ENCODE measurements at places on chromosomes 11 and 22. TPM values are rescaled to one million over a fixed set of nuclear protein-coding genes. Genes with fewer than 3 reads are reported as not detected.
A peak's percentile ranks its signal among the peaks of the same experiment; 100 is the strongest.

GRCh38 chr22:20890975-20891374, 26.2 kb upstream of the CRKL start:
- no peak for DNase-seq
- H3K27ac ChIP-seq: no peak overlapping the region
- no peaks in the 10 kb centered on the region for H3K4me1 ChIP-seq
- no peak overlapping the region for H3K4me3 ChIP-seq
- H3K36me3 ChIP-seq: peaks cover 20% of the 10 kb centered on the region
- peaks cover 2% of the 10 kb centered on the region for H3K27me3 ChIP-seq

- H3K27me3 ChIP-seq: peaks cover 15% of the 10 kb centered on the region
- DNase-seq: no peak
- no peak overlapping the region for H3K27ac ChIP-seq
Measured at GRCh38 chr22:22914726-22915669, 27.4 kb downstream of the IGLL5 start.

DNA sequence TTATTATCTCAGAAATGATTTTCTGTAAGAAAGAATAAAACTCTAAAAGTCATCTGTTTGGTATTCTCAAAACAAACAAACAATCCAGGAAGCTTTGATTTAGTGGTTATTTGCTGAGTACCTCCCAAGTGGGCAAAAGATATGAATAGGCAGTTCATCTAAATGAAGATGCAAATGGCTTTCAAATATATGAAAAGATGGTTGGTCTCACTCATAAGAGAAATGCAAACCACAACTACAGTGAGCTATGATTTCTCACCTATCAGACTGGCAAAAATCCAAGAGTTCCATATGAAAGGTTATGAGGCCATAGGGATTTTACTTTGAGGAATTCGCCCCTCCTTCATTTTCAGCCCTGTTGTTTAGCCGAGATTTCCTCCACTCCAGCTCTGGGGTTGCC, 11.3 kb upstream of the P2RY2 start:
- no peaks in the 10 kb centered on the region for H3K4me1 ChIP-seq
- H3K4me3 ChIP-seq: no peak overlapping the region
- H3K27me3 ChIP-seq: peaks cover 24% of the 10 kb centered on the region
- H3K27ac ChIP-seq: no peak overlapping the region
- DNase-seq: no peak

Gene OR5P2
- total RNA-seq: not detected

GRCh38 chr11:17735818-17736578, 1.4 kb downstream of the KCNC1 start:
- H3K27ac ChIP-seq: no peak overlapping the region
- H3K4me3 ChIP-seq: no peak overlapping the region
- no peaks in the 10 kb centered on the region for H3K36me3 ChIP-seq
- peaks cover 52% of the 10 kb centered on the region for H3K27me3 ChIP-seq
- H3K4me1 ChIP-seq: no peaks in the 10 kb centered on the region

Gene GRM5
- total RNA-seq: not detected

GRCh38 chr22:49230194-49230577, 597.5 kb downstream of the BRD1 start:
- H3K27ac ChIP-seq: no peak overlapping the region
- no peaks in the 10 kb centered on the region for H3K27me3 ChIP-seq
- H3K4me3 ChIP-seq: no peak overlapping the region

DNA sequence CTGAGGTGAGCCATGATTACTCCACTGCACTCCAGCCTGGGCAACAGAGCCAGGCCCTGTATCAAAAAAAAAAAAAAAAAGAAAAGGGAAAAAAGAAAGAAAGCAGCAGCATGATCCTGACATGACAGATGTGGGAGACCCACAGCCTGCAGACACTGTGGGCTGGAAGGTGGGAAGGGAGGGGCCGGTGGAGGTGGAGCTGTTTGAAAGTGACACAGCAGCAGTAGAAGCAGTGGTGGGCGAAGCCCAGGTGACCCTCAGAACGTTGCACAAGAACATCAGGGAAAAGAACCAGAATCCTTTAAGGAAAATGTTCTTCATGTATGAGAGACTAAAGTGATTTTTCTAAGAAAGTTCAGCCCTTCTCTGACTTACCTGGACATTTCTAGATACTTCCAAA, 26.3 kb upstream of the SCGB1A1 start:
- no peak overlapping the region for H3K27ac ChIP-seq
- peaks cover 8% of the 10 kb centered on the region for H3K27me3 ChIP-seq
- peaks cover 11% of the 10 kb centered on the region for H3K4me1 ChIP-seq
- DNase-seq: no peak
- H3K36me3 ChIP-seq: no peaks in the 10 kb centered on the region
- H3K4me3 ChIP-seq: no peak overlapping the region

Gene TYR
- not detected for total RNA-seq

DNA sequence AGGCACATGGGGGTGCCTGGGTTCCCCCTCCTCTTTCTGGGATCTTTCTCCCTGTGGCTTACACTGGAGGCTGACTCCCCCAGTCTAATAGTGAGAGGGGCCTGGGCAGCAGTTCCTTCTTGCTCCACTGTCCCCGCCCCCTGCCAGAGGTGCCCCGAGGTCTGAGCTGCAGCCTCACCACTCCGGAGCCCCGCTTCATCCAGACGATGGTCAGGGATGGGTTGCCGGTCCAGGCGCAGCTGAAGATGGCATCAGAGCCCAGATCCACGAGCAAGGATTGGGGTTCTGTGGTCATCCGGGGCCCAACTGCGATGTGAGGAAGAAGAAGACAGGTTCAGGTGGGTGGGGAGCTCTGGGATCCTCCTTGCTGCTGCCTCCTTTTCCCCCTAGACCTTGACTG, 91.1 kb downstream of the ST3GAL4 start:
- H3K27me3 ChIP-seq: peaks cover 3% of the 10 kb centered on the region
- DNase-seq: no peak
- H3K4me3 ChIP-seq: no peak overlapping the region
- no peak overlapping the region for H3K27ac ChIP-seq
- no peaks in the 10 kb centered on the region for H3K36me3 ChIP-seq

GRCh38 chr11:88297421-88297820, 40.1 kb downstream of the CTSC start:
- no peaks in the 10 kb centered on the region for H3K27me3 ChIP-seq
- no peak for DNase-seq
- peaks cover 27% of the 10 kb centered on the region for H3K4me1 ChIP-seq
- H3K27ac ChIP-seq: no peak overlapping the region
- H3K36me3 ChIP-seq: peaks cover 72% of the 10 kb centered on the region

DNA sequence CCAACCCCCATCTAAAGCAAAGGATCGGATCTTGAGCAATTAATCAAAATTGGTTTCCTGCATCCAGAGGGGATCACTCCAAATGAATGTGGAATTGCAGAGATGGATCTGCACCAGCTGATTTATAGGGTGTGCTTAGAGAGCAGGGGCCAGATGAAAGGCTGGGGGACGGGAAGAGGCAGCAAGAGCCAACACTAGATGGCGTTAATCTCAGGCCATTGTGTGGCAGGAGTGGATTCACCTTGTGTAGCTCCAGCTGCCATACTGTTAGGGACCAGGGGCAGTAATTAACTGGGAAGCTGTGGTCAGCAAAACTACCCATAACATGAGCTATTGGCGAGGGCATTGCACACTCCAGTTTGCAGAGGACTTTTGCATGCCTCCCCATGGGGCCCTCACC, 35.6 kb downstream of the SERPINH1 start:
- H3K27me3 ChIP-seq: peaks cover 20% of the 10 kb centered on the region
- no peak overlapping the region for H3K27ac ChIP-seq
- no peaks in the 10 kb centered on the region for H3K36me3 ChIP-seq
- peaks cover 5% of the 10 kb centered on the region for H3K4me1 ChIP-seq
- no peak for DNase-seq

GRCh38 chr11:17846852-17847453, 112.4 kb downstream of the KCNC1 start:
- H3K27ac ChIP-seq: no peak overlapping the region
- H3K4me3 ChIP-seq: no peak overlapping the region
- no peaks in the 10 kb centered on the region for H3K4me1 ChIP-seq
- H3K27me3 ChIP-seq: no peaks in the 10 kb centered on the region
- DNase-seq: no peak

DNA sequence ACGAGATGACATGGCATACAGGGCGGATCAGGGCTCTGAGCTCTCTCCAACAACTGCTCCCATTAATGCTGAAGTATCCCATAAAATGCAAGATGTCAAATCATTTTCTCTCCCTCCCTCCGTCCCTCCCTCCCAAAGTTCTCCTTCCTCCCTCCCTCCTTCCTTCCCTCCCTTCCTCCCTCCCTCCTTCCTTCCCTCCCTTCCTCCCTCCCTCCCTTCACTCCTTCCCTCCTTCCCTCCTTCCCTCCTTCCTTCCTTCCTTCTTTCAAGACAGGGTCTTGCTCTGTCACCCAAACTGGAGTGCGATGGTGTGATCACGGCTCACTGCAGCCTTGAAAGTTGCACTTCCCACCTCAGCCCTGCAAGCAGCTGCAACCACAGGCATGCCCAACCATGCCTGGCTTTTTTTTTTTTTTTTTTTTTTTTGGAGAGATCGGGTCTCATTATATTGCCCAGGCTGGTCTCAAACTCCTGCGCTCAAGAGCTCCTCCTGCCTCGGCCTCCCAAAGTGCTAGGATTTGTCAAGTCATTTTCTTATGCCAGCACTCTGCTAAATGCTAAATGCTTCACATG, 38.2 kb downstream of the TXN2 start:
- H3K36me3 ChIP-seq: no peaks in the 10 kb centered on the region
- H3K4me1 ChIP-seq: peaks cover 38% of the 10 kb centered on the region
- DNase-seq: no peak
- no peak overlapping the region for H3K4me3 ChIP-seq
- H3K27me3 ChIP-seq: no peaks in the 10 kb centered on the region

DNA sequence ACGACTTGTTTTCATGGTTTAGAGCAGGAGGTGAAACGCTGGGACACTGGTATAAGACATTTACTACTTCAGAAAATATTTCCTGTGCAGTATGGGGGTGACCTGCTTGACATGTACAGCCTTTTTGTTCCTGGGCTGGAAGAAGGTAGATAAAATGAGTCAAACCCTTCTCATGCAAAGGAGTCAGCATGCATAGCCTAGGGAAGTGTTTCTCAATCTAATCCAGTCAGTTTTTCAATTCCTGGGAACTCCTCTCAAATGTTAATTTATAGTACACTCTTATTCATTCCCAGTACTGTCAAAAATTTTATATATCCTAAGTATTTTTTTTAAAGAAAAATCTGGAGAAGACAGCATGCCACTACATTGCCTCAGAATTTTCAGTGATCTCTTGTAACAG, 154.7 kb upstream of the GUCY1A2 start:
- no peaks in the 10 kb centered on the region for H3K4me1 ChIP-seq
- DNase-seq: no peak
- H3K36me3 ChIP-seq: no peaks in the 10 kb centered on the region

DNA sequence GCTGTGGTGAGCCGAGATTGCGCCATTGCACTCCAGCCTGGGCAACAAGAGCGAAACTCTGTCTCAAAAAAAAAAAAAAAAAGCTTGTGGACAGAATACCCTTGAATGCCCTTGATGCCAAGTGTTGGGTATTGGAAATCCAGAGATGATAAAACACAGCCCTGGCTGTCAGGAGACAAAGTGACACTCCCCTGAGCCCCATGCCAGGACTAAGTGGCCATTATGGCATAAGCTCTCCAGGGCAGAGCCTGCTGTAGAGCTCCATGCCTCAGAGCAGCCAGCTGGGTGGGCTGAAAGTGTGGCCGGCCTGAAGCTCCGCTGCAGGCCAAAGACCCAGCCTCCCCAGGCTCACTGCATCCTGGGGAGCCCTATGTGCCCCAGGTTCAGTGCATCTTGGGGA, 4.9 kb downstream of the RNF215 start:
- peaks cover 7% of the 10 kb centered on the region for H3K4me1 ChIP-seq
- no peak for DNase-seq
- H3K27ac ChIP-seq: no peak overlapping the region
- H3K27me3 ChIP-seq: peaks cover 1% of the 10 kb centered on the region
- H3K36me3 ChIP-seq: peaks cover 2% of the 10 kb centered on the region

Gene LRRC74B
- total RNA-seq: not detected

- DNase-seq: no peak
- peaks cover 23% of the 10 kb centered on the region for H3K4me1 ChIP-seq
- peaks cover 4% of the 10 kb centered on the region for H3K27me3 ChIP-seq
- peak overlapping the region; percentile 97 for H3K4me3 ChIP-seq
- peak overlapping the region; percentile 58 for H3K27ac ChIP-seq
- no peaks in the 10 kb centered on the region for H3K36me3 ChIP-seq
Measured at GRCh38 chr11:75813124-75813523, 1.9 kb upstream of the UVRAG start.

- H3K4me1 ChIP-seq: no peaks in the 10 kb centered on the region
- DNase-seq: peak; percentile 70
- H3K4me3 ChIP-seq: no peak overlapping the region
- H3K27me3 ChIP-seq: peaks cover 4% of the 10 kb centered on the region
Measured at GRCh38 chr11:44911029-44911814, 39.5 kb downstream of the TP53I11 start.

- H3K4me1 ChIP-seq: no peaks in the 10 kb centered on the region
- no peak overlapping the region for H3K4me3 ChIP-seq
- no peak for DNase-seq
- no peak overlapping the region for H3K27ac ChIP-seq
- no peaks in the 10 kb centered on the region for H3K36me3 ChIP-seq
- H3K27me3 ChIP-seq: peaks cover 7% of the 10 kb centered on the region
Measured at GRCh38 chr11:125214601-125215565, 50.3 kb downstream of the PKNOX2 start.

DNA sequence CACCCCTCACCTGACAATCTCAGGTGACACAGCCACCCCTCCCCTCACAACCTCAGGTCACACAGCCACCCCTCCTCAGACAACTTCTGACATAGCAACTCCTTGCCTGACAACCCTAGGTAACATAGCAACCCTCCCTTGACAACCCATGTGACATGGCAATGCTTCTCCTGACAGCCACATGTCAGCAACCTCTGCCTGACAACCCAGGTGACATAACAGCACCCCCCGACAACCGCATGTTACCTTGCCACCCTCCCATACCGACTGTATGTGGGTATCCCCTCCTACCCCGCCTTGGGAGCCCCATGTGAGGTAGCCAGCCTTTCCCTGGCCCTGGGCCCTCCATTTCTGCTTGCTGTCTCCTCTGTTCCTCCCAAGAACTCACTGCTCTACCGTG, 77.7 kb upstream of the B3GAT1 start:
- H3K27ac ChIP-seq: no peak overlapping the region
- no peaks in the 10 kb centered on the region for H3K27me3 ChIP-seq
- H3K4me1 ChIP-seq: no peaks in the 10 kb centered on the region
- H3K4me3 ChIP-seq: no peak overlapping the region
- no peak for DNase-seq

GRCh38 chr11:12413141-12414052, 36.0 kb downstream of the PARVA start:
- no peaks in the 10 kb centered on the region for H3K4me1 ChIP-seq
- peaks cover 5% of the 10 kb centered on the region for H3K27me3 ChIP-seq
- H3K27ac ChIP-seq: no peak overlapping the region
- H3K36me3 ChIP-seq: no peaks in the 10 kb centered on the region
- H3K4me3 ChIP-seq: no peak overlapping the region
- no peak for DNase-seq

GRCh38 chr11:57095417-57095816, 86.3 kb upstream of the LRRC55 start:
- H3K36me3 ChIP-seq: no peaks in the 10 kb centered on the region
- DNase-seq: no peak
- no peaks in the 10 kb centered on the region for H3K4me1 ChIP-seq
